ENCODE measurements at places on chromosomes 2 and 18.

DNA sequence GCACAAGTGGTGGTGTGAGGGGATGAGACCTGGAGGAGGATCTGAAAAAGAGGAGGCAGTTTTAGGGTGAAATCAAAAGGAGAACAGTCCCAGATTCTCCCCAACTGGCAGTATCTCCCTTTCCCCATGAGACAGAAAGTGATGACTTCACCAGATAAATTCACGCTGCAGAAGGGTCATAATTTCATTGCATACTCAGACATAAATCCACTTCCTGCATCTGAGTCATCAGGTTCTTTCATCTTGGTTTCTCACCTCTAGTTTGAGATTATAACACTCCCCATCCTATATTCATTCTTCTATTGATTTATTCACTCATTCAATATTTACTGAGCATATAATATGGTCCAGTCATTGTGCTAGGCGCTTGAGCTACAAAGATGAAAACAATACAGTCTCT is 64.7 kb downstream of the CCDC148 start:
- DNase-seq, result no peak

GRCh38 chr2:105952131-105952530 is 207.4 kb downstream of the NCK2 start:
- no peak for DNase-seq

DNA sequence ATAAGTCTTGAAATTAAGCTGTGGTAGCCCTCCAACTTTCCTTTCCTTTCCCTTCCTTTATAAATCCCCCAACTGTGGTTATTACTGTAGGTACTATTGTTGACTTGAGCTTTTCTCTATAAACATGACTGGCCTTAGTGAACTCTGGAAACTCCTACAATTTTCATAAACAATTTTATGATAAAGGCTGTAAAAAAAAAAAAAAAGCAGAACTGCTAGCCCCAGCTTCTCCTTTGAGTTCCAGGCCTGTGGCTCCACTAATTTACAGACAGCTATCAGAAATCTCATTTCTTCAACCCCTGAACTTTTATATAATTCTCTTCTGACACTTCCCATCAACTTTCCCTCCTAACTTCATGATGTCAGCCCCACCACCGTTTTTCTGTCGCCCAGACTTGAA is 174.3 kb downstream of the IKZF2 start:
- no peak for DNase-seq

DNA sequence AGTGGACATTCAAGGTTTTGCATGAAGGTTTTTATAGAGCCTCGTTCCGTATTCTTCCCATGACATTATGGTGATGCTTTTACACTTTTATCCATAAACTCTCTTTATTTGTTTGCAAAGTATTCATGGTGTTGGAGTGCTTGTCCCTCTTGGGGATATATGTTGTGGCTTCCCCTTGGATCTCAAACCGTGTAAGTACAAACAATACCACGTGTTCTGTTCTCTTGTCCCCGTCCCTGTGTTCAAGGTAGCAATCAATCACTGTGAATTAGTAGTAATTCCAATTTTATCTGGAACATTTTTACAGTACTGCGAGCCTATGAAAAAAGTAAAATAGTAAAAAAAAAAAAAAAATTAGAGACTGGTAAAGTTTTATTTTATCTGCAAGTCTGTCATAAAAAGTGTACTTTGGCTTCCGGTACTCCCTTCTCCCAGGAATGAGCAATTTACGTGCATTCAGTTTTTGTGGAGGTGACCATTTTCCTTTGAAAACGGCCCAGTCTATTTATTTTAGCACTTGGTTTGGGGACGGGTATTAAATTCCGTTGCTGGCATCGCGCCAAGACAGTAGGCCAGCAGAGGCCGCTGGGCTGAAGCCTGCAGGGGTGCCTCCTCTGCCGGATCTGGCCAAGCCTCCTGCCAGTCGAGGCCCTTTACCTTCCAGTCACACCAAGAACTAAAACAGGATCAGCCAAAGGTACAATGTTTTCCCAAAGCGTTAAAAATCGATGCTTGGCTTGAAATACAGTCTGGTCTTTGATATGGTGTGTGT is 175.7 kb downstream of the SOCS6 start:
- no peak for DNase-seq

DNA sequence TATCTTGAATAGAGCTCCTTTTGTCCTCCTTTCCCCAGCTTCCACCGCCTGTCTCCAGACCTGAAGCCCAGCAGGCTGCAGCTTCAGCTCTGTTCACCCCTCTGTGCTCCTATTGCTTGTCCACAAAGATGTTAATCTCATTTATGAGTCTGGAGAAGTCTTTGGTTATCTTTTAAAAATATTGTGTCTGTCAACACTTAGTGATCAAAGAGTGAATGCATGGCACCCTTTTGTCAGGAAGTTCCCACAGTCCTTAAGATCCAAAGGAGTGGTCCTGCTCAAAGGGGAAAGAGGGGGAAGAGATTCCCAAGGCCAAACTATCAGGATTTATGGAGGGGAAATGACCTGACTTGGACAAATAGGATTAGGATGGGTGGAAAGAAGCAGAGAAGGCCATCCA is 118.9 kb downstream of the ACAA2 start:
- DNase-seq, result no peak

- DNase-seq, result no peak
Observed at GRCh38 chr2:233074106-233074505, 14.0 kb downstream of the INPP5D start.

- DNase-seq, result no peak
Observed at GRCh38 chr18:653512-653911, 3.9 kb upstream of the TYMS start.

GRCh38 chr2:9278439-9278838 is 71.8 kb downstream of the ASAP2 start:
- no peak for DNase-seq

DNA sequence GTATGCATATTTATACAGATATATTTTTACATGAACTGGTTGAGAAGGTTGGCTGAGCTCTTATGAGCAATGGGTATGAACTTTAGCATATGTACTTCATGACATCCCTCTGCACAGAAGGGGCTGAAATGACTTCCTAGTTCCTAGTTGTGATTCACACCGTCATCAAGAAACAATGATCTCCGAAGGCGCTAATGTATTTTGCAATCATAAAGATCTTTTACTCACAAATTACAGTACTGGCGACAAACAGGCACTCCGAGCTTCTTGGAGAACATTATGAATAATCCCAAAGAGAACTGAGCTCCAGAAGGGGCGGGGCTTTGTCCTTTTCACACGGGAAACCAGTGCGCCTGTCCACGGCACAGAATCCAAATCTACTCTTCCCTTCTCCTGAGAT is 18.1 kb downstream of the BCL2 start:
- no peak for DNase-seq

- no peak for DNase-seq
Observed at GRCh38 chr2:124325667-124326440, 300.8 kb downstream of the CNTNAP5 start.

All from effector CD4-positive, alpha-beta T cell (primary cell).